GM10248 (cell line): ENCODE measurements at places on chromosomes 5 and 9.

- no peak for DNase-seq
Observed at GRCh38 chr5:170186856-170187255, 45.9 kb upstream of the C5orf58 start.

- no peak for DNase-seq
Observed at GRCh38 chr9:84141741-84142370, 161.3 kb downstream of the RMI1 start.

GRCh38 chr5:78062645-78063044 is 231.9 kb downstream of the AP3B1 start:
- DNase-seq, result no peak

GRCh38 chr5:106755789-106756188 is 914.9 kb downstream of the EFNA5 start:
- no peak for DNase-seq

- DNase-seq, result peak; percentile 72
Observed at GRCh38 chr5:1105350-1106265, 6.3 kb downstream of the SLC12A7 start.

DNA sequence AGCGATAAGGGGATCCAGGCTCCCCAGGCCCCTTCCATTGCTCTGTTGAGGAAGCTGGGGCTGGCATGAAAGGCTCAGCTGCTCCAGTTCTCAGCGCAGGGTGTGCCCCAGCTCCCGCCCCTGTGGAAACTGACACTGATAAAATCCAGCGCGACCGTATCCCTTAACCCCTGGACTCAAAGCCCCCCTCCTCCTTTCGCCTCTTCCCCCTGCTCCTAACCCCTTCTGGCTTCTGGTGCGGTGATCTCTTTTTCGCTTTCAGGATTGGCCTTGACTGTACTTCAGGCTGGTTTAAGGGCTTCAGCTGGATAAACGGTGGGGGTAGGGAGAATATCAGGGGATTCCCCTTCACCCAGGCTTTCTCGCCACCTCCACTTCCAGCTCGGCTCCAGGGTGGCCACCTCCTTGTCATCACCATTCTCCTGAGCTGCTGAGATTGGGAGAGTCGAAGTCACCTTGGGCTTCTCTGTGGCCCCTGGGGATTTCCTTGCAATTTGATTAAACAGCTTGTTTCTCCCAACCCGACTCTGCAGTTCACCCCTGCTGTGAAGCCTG is 843 bp downstream of the BSPRY start:
- peak; percentile 40 for DNase-seq

GRCh38 chr9:22111954-22112247 is 102.8 kb upstream of the CDKN2B start:
- no peak for DNase-seq

DNA sequence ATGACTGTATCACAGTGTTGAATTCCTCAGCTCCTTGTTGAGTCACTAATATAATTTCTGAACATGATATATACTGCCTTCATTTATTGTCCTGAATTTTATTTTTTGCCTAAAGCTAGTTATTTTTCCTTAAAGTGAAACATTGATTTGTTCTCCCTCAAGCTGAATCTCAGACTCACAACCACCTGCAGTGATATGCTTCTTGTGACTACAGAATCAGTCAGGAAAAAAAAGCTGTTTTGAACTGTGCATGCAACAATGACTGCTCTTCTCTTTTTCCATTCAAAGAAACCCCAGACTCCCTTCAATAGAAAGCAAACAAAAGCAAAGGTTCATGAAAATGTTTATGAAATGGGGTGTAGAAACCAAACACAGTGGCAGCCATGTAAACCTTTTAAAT is 470.2 kb upstream of the CHD1 start:
- no peak for DNase-seq

- no peak for DNase-seq
Observed at GRCh38 chr5:123429221-123429954, 6.2 kb upstream of the CEP120 start.

- DNase-seq, result no peak
Observed at GRCh38 chr5:179180061-179180610, 120.0 kb downstream of the ZNF354C start.

GRCh38 chr5:173205916-173206315 is 29.1 kb downstream of the NKX2-5 start:
- DNase-seq, result no peak

DNA sequence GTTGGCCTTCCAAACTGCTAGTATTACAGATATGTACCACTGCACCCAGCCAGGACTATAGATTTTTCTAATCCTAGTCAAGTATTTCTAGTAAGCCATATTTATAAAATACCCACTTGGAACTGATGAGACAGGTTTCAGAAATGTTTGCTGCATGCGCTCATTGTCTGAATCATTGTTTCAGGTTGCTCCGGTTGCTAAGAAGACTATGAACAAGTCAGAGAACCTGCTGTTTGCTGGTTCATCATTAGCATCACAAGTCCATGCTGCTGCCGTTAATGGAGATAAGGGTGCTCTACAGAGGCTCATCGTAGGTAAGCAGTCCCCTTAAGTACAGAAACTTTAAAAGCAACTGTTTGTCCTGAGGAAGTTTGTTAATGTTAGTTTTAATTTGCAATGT is 5.3 kb downstream of the INVS start:
- DNase-seq, result no peak

DNA sequence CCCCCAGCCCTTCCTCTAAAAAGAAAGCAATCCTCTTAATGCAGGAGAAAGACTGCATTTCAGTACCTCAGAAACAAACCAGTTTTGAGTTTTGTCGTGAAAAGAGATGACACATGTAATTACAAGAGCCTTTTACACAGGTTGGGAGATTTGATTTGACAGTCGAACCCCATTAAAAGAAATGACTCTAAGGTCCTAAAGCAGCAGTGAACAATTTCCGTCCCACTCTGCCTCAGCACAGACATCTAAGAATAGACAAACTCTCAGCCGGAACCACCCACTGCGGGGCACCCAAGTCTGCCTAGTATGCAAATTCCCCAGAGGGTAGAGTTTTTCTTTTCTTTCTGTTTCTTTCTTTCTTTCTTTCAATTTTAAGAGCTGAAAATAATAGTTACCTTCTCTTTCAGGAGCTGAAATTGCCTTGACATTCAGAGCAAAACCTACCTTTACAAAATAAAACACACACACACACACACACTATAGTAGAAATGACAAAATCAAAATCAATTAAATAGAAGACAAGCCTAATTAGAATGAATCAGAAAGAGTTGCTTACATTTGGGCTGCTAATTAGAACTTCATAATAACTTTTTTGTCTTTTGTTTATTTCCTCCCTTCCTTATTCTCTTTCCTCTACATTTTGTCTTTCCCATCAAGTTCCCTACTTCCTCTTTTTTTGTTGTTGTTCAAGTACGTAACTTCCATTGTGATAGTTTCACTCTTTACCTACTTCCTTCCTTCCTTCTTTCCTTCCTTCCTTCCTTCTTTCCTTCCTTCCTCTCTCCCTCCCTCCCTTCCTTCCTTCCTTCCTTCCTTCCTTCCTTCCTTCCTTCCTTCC is 65.1 kb downstream of the BASP1 start:
- DNase-seq, result peak; percentile 77

GRCh38 chr9:134371731-134372130 is 45.5 kb downstream of the RXRA start:
- DNase-seq, result no peak

DNA sequence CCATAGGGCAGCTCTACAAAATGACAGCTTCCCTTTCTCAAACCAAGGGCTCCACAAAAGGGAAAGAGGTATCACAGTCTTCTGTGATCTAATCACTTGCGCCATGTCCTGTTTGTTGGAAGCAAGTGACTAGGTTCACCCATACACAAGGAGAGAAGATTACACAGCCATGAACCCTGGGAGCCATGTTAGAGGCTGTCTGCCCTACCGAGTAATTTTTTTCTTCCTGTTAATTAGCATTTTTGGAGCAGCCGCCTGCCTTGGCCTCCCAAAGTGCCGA is 33.2 kb upstream of the GOLPH3 start:
- DNase-seq, result no peak

DNA sequence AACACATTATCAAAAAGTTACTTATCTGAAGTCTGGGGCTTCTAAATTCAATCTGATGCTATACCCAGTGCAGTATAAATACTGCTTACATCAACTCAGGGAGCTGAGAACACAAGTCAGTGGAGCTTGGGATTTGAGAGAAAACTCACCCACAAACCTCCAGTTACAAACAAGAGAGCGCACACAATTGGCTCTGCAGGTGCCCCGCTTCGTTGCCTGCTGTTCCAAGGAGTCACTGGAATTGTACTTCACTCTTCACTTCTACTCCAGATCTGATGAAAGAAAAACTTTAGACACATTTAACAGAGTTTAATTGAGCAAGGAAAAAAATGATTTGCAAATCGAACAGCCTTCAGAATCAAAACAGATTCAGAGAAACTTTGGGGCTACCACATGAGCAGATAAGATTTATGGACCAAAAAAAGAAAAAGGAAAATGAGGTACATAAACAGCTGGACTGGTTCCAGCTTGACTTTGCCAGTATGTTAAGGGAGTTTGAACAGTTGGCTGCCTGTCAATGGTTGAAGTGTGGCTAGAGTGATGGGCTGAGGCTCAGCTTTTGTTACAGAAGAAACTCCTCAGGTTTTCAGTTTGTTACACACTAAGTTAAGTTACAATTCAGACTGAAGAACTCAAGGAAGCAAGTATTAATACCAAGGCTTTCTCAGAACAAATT is 156.6 kb downstream of the AOPEP start:
- DNase-seq, result no peak

GRCh38 chr5:107853696-107854095 is 183.0 kb upstream of the EFNA5 start:
- DNase-seq, result no peak

DNA sequence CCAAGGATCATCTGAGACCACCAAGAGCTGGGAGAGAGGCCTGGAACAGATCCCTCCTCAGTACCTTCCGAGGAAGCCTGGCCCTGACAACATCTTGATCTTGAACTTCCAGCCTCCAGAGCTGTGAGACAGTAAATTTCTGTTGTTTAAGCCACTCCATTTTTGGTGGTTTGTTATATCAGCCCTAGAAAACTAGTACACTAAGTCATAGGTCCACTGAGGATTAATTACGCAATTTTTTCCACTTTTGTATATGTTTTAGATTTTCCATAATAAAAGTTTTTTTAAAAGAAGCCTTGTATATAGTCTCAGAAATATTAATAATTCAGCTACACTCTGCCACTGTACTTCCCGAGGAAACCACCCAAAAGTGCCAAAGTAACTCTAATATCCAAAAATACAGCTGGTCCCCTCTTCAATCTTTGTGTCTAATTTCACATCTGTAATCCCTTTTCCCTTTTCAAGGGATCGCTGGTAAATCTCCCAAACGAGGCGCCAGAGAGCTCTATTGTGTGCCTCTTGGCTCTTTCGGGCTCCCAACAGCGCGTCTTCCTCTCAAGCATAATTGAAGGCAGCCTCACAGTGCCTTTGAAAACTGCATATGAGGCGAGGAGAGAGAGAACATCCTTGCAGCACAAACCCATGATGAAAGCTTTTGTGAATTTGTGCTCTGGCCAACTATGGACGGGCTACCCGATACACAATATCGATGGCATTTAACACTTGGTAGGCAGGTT is 32.7 kb downstream of the PRUNE2 start:
- DNase-seq, result no peak

- DNase-seq, result no peak
Observed at GRCh38 chr5:159504106-159504856, 174.0 kb upstream of the IL12B start.

- DNase-seq, result no peak
Observed at GRCh38 chr9:134568116-134568515, 73.5 kb upstream of the COL5A1 start.

- DNase-seq, result no peak
Observed at GRCh38 chr5:90142541-90142940, 267.0 kb downstream of the CETN3 start.

DNA sequence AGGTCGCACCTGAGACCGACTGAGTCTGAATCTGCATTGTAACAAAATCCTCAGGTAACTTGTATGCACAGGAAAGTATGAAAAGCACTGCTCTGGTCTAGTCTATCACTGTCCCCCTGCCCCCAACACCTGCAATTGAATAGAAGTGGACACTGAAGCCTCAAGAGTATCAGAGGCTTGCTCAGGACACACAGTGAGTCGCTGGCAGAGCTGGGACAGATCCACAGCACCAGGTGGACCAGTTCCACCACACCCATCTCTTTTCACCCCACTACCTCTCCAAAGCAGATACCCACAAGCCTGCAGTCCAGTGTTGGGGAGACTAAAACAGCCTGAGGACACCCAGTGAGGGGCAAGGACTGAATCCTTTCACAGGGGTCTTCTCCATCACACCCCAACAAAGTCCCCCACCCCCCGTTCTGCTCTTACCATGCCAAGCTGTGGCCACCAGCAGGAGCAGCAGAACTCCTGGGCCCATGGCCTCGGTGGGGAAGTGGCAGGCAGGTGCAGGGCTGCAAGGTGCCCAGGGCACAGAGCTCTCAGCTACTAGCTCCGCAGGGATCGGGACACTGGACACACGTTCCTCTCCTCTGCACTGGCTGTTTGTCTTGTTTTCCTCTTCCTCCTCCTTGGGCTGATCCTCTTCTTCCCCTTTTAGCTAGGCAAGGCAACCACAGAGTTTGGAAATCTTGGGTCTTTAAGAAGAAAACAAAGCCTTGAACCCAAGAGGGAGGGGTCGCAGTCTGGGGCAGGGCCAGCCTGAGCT is at the start of gene CSF1R:
Gene CSF1R (minus strand): TSS at position 605 of the 766 bp plus-strand sequence. CDS start 127 bp downstream, at position 478.
- no peak for DNase-seq

DNA sequence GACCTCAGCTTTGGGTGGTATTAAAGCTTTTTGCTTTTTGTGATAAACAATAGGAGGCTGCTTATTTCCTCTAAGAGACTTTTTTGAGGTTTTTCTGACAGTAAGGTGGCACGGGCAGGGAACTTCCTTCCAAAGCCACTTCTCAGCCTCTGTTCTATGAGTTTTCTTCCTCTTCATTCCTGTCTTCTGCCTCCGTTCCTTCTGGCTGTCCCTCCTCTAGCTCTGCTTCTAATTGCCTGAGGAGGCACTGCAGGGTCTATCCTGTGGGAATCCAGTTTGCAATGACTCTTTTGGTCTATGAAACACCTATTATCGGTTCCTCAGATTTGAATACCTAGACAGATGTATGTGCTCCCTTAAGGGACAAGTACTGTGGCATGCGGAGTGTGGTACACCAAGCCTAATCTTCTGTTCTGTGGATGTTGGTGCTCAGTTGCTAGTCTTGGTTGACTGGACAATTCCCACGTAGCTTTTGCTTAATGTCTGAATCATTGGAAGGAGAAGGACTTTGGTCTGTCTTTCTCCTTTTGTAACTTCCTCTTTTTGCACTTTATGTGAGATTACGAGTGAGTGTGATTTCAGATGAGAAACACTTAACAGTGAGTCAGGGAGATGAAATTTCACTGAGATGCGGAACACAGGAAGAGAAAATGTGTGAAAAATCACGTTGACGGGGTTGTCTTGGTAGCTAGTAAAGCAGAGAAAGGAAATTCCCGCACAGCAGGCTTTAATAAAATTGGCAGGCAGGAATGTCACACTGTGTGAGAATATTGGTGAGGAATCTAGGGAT is 305.2 kb downstream of the EFNA5 start:
- no peak for DNase-seq
